ENCODE measurements at places on chromosomes 1 and 21.

DNA sequence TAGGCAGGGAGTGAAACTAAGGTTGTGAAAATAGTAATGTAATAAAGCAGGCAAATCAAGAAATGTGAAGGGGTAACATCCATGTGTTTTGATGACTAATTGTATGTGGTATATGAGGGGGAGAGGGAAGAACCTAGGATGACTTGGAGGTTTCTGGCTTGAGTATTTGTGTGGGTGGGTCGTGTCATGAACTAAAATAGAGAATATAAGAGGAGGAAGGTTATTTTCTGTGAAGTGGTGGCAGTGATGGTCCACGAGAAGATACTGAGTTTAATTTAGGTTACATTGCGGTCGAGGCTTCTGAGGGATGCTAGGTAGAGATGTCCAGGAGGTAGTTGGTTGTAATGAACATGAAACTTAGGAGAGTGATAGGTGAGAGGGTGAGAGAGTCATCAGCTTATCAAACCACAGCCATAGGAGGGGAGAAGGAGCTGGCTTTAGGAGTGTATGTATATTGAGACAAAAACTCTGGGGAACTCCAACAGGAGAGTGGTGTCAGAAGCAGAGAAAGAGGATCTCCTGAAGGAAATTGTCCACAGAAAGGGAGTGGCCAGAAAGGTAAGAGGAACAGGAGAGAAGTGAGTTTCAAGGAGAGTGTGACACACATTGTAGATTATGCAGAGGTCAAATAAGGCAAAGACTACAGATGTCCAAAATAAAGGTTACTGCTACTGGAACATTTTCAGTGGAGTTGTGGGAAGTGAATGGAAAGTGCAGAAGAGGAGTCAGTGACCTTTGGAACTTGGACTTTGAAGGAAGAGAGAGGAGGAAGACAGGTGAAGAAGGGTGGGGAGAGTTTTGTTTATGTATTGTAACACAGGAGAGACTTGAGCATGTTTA lies 89.0 kb upstream of the MACF1 start:
- DNase-seq, result no peak

DNA sequence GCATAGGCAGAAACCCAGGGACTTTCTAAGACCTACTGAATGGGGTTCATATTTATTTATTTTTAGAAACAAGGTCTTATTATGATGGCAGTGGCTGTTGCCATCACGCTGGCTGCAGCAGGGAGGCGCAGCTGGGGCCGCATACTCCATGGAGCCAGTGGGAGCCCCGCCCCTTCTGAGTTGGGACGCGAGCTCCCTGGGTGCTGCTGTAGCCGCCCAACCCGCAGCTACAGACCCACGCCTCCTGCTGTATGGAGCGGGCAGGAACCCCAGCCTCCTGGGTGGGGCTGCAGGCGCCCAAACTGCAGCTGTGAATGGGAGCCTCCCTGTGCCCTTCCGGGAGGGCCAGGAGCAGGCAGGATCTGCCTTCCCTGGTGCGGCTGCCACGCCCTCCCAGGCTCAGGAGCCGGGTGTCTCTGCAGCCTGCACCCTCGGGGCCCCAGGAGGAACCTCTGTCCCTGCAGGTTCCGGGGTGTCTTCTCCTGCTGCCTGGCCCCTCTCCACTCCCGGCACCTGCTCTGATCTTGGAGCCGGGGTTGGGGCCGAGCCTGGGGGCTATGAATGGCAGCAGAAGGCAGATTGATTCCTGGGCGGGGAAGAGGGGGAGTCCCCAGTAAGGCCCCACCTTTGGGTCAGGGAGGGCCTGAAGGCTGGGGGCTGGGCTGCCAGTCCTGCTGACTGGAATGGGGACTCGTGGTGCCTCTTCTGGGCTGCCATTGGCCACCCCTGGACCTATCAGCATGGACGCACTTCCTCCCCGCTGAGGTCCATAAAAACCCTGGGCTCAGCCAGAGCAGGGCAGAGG lies 66.5 kb upstream of the LRRN2 start:
- no peak for DNase-seq

DNA sequence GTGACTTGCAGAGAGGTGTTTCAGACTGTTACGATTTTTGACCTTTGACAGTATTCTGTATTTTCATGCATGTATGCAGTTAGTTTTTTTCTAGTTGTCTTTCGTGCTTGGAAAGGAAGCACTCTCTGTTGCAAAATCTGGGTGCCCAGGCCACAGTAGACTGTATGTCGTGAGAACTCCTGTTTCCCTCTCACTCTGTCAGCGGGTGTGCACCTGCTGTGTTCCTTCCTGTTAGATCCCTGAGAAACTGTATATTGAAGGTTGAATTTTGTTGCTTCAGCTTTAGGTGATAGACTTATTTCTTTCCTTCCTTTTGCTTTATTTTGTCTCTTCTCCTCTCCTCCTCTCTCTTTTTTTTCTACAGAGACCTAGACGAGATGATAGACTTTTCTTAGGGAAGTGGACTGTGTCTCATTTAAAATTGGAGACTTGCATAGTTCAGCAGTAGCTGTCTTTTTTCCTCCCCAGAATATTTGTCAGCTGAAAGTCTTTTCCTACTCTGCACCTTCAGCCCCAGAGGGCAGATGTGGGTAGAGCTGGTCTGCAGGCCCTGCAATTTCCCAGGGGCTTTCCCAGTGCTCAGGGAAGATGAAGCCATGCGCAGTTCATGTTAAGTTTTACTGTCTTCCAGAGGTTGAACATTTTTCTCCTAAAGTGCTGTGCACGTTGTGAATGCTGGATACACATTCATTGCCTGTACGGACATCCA lies 1.4 kb downstream of the TRAPPC10 start:
- peak; percentile 15 for DNase-seq

GRCh38 chr1:205454903-205455335 lies 926 bp downstream of the BLACAT1 start:
- DNase-seq, result no peak

GRCh38 chr1:2130871-2131289 lies 63.7 kb downstream of the FAAP20 start:
- DNase-seq, result no peak

DNA sequence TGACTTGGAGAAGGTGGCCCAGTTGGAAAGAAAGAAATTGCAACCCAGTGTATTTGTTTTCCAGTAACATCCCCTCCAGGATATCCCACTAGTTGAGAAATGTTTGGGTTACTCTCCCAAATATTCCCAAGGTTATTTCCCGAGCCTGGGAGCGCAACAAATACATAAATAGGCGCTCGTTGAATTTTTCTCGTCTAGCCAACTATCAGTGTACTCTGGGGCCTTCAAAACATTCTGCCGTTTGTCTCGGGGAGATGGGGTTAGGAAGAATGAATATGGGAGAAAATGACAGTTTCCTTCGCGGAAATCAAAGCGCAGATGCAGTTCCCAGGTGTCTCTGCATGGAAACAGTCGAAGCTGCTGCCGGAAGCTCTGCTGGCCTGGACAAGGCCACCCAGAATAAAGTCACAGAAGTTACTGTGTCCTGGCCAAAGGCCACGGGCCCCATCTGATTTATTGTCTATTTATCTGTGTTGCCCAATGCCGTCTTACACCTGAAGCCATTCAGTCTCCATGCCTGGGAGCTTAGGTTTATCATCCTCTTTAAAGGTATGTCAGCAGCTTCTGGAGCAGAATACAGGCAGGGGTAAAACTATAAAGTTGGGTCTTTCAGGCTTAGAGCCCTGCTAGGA lies 1.0 kb downstream of the C1orf115 start:
- no peak for DNase-seq

DNA sequence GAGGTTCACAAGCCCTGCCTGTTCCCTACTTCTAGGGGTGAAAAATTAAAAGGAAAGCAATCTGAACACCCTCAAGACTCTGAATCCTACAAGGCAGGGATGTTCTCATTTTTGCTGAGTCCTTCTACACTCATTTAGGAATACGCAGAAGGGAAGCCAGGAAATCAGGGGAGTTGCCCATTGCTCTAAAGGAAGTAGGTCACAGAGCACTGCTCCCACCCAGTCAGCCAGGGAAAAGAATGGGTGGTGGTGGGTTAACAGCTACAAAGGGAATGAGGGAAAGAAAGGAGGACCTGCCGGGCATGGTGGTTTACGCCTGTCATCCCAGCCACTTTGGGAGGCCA lies 2.4 kb upstream of the CTTNBP2NL start:
- no peak for DNase-seq

DNA sequence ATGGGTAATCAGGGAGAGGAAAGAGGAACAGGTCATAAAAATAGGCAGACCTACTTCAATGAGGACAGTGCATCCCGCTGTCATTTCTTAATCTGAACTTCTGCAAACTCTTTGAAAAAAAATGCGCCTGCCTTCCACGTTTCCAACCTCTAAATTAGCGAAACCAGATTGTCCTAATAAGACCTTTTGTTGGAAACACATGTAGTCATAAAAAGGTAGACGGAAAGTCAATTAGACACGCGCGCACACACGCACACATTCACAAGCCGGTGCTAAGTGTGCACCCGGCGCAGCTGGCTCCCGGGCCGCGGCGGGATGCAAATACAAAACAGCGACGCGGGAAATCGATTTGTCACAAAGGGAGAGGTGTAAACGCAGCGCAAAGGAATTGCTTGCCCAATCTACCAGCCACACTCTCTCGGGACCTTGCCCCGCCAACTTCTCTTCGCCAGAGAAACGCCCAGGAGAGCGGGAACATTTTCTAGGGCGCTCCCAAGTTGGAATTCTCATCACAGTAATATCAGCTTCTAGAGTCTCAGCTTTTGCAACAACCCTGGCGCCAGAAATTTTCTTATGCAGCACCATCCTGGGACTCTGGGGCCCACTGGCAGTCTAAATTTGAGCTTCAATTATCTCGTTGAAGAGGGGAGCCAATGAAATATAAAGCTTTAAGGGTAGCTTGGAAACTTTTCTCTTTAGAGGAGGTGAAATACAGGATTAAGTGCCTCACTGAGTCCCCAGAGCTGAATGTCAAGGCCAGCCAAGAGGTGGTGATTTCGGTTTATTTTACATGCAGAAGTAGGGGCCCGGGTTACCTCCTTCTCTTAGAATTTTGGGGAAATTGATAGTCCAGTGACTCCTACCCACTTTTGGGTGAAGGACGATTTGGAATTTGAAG lies 4.5 kb downstream of the PRRX1 start:
- DNase-seq, result no peak

DNA sequence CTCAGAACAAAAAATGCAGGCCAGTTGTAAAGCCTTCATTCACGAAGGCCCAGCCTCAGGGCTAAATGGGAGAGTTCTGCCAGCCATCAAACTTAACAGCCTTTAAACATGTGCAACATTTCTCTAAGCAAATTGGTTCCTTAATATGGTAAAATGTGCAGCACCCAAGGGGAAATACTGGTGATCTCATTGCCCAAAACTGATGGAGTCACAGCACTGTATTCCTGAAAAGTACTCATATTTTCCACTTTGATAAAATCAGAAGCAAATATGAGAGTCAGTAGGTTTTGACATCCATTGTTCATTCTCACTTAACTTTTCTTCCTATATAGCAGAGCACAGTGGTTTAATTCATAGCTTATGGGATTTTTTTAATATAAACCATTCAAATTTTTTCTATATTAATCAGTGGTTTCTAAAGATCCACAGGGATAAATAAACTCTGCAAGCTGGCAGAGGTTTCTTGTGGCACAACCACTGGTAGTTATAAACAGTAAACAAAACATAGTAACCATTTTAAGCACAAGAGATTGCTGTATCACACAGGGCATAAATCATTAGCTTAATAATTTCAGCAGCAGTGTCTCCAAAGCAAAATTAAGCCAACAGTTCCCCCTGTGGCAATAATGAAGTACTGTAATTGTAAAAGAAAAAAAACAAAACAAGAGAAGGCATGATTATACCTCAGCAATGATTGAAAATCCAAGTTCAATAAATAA lies 106.9 kb upstream of the LYPLAL1 start:
- no peak for DNase-seq

GRCh38 chr1:166133276-166133841 lies 33.4 kb downstream of the FAM78B start:
- DNase-seq, result no peak
